CD4-positive, alpha-beta T cell treated with Interleukin-21 for 1 hour (primary cell): ENCODE measurements at places on chromosomes 16 and 17.

DNA sequence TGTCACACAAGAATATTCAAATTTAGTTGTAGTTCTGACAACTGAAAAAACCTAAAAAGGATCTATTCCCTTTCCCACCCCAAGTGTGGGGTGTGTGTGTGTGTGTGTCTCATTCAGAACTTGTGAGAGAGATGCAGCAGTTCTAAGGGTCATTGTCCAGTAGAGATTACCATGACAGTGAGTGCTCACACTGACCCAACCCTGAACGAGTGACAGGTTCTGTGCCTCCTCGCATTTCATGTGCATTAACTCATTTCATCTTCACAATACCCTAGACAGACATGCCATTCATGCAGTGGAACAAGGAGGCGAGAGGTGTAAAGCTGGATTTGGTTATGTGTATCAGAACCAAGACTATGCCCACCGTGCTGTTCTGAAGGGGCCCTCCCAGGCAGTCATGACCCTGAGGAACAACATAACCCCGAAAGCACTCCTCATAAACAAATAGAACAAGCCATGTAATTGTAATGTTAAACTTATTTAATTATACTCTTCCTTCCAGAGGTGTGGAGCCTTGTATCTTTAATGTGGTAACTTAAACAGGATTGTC lies 102.1 kb downstream of the CLEC16A start:
- DNase-seq: no peak

- DNase-seq: peak; percentile 1
These were observed 32.6 kb downstream of the PLXDC1 start for GRCh38 chr17:39118674-39119419.

GRCh38 chr16:85061566-85061965 lies 34.0 kb downstream of the KIAA0513 start:
- peak; percentile 23 for DNase-seq

DNA sequence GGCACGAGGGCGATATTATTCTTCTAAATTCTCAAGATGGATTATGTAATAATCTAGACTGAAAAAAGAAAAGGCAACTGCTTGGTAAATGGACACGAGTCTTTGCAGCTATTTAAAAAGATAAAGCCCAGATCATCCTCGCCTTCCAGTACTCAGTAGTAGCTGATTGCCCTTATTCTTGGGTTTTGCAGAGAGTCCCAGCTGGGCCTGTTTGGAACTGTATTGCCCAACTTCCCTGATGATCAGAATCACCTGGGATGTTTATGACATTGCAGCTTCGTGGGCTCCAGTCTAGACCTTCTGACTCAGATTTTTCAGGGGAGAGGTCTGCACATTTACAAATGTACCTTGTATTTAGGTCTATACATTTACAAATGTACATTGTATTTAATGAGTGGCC lies 213.5 kb downstream of the RAB11FIP4 start:
- no peak for DNase-seq

- DNase-seq: no peak
These were observed 50.9 kb downstream of the B9D1 start for GRCh38 chr17:19311421-19312215.

GRCh38 chr17:78258323-78259191 lies 27.1 kb downstream of the TMEM235 start:
- DNase-seq: peak; percentile 88

DNA sequence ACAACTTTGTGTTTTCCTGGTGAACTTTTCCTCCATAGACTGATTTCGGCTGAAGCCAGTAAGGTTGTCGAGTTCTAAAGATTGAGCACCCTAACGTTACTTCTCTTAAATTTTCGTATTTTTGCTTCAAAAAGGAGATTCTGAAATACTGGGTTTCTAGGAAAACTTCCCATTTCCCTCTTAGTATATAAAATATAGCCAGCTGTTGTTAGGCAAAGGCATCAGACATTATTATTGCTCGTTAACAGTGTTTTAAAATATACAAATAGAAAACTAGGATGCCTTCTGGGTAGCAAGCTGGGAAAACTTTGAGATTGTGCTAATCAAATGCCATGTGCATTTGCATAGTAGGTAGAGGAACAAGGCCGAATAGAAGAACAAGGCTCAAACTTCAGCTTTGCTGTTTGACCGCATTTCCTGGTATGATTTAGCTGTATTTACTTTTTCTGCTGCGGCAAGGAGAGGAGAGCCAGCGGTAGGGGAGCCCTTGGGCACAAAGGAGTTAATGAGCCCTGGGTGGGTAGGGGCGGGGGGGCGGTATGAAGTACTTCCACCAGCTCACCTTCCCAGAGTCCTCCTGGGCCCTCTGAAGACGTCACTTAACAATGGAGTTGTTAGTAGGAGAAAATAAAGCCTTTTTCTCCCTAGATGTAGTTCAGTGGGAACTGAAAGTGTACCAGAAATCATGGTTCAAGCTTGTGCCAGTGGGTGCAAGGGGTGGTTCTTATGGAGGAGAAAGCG lies 151.9 kb downstream of the MSI2 start:
- DNase-seq: peak; percentile 14

DNA sequence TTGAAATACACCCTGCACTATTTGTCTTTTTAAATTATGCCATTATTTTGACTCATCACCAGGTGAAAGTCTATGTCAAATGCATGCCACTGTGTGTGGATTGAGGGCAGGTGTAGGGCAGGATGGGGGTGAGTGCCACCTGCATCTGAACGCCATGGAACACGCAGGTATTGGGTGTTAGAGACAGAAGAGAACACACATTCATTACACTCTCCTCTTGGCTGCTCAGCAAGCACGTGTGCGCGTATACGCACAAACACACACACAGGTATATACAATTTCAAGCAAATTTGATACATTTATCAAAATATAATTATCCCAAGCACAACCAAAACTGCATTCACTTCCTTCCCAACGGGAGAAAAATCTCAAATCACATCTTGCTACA lies 268.9 kb downstream of the NTN1 start:
- no peak for DNase-seq

- no peak for DNase-seq
These were observed 223.2 kb downstream of the C16orf78 start for GRCh38 chr16:49596648-49597291.

- no peak for DNase-seq
These were observed 2.4 kb upstream of the MED13 start for GRCh38 chr17:62067165-62068145.
